ENCODE measurements at places on chromosomes 7 and 10. TPM values are rescaled to one million over a fixed set of nuclear protein-coding genes. Genes with fewer than 3 reads are reported as not detected.

- DNase-seq = no peak
Measured at GRCh38 chr7:100171840-100172239, 3.4 kb upstream of the GAL3ST4 start.

DNA sequence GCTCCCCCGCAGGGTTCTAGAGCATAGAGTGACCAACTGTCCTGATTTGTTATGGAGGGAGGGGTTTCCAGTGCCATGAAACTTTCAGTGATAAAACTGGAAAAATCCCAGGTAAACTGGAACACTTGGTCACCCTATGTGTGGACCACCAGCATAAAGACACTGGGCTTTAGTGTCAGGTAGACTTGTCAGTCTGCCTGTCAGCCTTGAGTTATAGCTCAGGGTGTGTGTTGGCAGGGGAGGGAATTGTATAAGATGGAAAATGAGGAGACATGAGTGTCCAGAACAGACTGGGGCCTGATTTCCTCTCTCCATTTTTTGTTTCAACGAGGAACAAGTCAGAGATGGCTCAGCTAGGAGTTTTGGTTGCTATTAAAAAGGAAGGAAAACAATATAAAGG, 10.2 kb upstream of the EFCAB10 start:
- DNase-seq = no peak

COL1A2 gene
- polyA plus RNA-seq = 3,638 TPM

GRCh38 chr7:104923010-104923421, 91.0 kb upstream of the KMT2E start:
- peak; percentile 82 for DNase-seq

DNA sequence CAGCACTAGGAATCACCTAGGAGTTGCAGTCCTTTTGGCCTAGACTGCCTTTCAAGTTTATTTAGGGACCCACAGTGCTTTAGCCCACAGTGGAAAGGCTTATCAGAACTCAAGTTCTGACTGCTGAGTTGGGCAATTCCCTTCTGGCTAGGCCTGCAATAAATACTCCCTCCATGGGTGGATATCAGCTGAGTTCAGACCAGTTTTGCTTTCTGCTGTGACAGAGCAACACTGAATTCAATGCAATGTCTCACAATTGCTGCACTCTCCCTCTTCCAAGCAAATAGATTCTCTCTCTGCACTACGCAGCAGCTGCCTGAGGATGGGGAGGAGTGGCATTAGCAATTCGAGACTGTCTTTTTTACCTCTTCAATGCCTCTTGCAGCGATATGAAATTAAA, 1153.3 kb downstream of the SORCS1 start:
- no peak for DNase-seq

GRCh38 chr7:120996988-120997345, 8.5 kb downstream of the CPED1 start:
- DNase-seq = no peak

GRCh38 chr7:96204601-96205000, 117.3 kb downstream of the SLC25A13 start:
- no peak for DNase-seq

DNA sequence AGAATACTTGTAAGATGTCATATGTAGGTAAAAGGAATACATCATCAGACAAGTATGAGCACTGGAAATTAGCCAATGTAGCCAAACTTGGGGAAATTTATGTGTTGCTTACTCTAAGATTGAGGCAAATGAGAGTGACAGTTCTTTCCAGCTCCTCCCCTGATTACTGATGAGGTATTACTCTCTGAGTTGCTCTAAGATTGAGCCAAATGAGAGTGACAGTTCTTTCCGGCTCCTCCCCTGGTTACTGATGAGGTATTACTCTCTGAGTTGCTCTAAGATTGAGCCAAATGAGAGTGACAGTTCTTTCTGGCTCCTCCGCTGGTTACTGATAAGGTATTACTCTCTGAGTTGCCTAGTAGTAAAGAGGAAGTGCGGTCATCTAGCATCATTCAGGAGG, 435.8 kb downstream of the NRG3 start:
- DNase-seq = peak; percentile 0

SLC29A4 gene
- 1.0 TPM for polyA plus RNA-seq

DNA sequence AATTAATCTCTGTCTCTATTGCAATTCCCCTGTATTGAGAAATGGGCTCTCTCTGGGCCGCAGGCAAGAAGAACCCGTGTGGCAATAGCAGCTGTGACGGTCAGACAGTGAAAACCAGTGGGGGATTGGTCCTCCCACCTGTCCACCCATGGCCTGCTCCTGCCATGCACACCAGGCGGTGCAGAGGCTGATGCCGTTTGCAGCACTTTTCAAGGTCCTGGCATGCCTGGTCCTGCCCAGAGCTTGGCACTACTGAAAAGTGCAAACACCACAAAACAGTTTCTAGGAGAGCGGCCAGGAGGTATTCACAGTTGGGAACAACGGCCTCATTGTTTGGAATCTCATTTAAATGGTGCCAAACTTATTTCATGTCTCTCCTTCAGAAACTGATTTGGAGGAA, 41.5 kb downstream of the PSPH start:
- no peak for DNase-seq

GRCh38 chr7:98051118-98051744, 55.4 kb upstream of the LMTK2 start:
- DNase-seq = no peak

DNA sequence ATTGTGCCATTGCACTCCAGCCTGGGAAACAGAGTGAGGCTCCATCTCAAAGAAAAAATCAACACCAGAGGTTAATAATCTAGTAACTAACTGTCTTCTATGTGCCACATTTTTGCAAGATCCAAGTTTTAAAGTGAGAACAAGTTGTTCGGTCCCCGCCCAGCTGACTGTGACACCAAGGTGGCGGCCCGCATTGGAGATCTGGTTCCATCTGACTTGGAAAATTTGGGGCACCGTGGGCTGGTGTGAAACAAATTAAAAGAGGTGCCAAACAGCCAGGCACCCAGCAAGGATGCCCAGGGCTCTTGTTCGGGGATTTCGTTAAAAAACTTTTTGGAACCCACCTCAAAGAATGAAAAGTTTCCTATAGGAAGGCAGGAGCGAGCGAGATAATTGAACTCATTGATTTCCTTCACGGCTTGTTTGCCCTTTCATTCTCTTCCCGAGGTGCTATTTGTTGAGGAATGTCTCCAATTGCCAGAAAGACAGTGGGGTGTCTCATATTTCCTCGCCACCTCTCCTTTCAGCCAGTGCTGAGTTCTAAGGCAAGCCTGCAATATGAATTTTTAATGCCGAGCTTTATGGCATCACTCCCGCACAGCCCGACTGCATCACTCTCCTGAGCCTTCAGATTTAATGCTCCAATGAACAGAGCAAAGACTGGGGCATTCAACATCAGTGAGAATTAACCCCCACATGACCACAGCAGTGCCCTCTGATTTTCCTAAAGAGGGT, 156.9 kb upstream of the SH2B2 start:
- DNase-seq = peak; percentile 50

- no peak for DNase-seq
Measured at GRCh38 chr10:61028861-61029361, 84.9 kb upstream of the RHOBTB1 start.

MAT1A gene
- not detected for polyA plus RNA-seq

- DNase-seq = no peak
Measured at GRCh38 chr10:16788125-16788524, 29.1 kb downstream of the RSU1 start.

EN2 gene
- not detected for polyA plus RNA-seq

PHKG1 gene
- 0.41 TPM for polyA plus RNA-seq

GRCh38 chr10:63120554-63120953, 12.6 kb upstream of the NRBF2 start:
- DNase-seq = peak; percentile 97

RBP4 gene
- 0.28 TPM for polyA plus RNA-seq

GRCh38 chr10:116098411-116099022, 174.5 kb downstream of the GFRA1 start:
- DNase-seq = no peak

GRCh38 chr7:542713-543500, 23.3 kb upstream of the PDGFA start:
- DNase-seq = peak; percentile 94

GRCh38 chr7:37085600-37085999, 361.3 kb upstream of the AOAH start:
- no peak for DNase-seq

DNA sequence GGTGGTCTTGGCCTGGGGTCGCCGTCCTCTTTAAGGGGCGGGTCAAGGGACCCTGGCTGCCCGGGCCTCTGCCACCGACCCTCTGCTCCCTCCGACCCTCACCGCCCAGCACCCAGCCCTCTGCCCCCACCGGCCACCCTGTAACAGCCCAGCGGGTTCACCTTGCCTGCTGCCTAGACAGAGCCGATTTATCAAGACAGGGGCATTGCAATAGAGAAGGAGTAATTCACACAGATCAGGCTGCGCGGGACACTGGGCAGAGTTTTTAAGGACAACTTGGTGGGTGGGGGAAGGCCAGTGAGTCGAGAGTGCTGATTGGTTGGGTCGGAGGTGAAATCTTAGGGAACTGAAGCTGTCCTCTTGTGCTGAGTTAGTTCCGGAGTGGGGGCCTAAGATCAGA, 779 bp upstream of the ADCK2 start:
- no peak for DNase-seq

NPY4R2 gene
- 0.03 TPM for polyA plus RNA-seq

- peak; percentile 68 for DNase-seq
Measured at GRCh38 chr7:44177570-44178131, 11.6 kb downstream of the GCK start.

GRCh38 chr10:74929197-74929596, 102.8 kb downstream of the KAT6B start:
- peak; percentile 74 for DNase-seq

DNA sequence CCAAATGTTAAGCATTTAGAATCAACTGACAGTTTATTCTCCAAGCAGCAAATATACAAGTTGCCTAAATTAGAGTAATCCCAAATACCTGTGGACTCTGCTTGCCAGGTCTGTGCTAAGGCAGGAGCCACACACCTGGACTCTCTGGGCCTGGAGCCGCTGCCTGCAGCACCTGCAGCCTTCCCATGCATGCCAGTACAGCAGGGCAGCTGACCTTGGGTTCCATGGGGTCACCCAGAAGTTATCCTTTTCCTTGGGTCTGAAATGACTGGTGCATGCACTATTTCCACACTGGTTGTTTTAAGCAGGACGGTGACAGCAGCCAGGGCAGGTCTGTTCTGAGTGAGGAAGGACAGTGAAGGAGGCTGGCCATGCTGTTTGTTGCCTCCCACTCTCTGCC, 573.2 kb downstream of the GLRX3 start:
- DNase-seq = no peak

GRCh38 chr7:33509206-33509605, 379.8 kb downstream of the BBS9 start:
- DNase-seq = no peak

- DNase-seq = no peak
Measured at GRCh38 chr10:102419269-102420180, 940 bp upstream of the PSD start.

PPA1 gene
- 207 TPM for polyA plus RNA-seq

DNA sequence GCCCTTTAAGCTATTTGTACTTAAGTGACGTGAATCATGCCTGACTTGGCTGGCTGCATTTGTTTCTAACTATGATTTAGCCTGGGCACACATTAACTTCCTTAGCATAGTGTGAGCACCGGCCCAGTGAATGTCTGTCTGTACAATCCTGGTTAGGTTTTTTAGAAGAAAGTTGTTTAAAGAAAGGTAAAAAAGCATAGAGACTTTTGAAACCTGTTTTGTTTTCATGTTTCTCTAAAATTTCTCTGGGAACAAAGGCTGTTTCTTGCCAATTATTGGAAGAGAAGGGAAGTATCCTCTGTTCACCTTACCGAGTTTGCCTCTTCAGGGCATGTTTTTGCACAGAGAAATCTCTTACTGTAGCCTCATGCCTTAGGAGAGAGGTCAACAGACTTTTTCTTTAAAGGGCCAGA, 42.9 kb upstream of the MET start:
- peak; percentile 61 for DNase-seq

All from fibroblast of lung (primary cell).